ENCODE measurements at places on chromosomes 4 and X. TPM values are rescaled to one million over a fixed set of nuclear protein-coding genes. Genes with fewer than 3 reads are reported as not detected.

The ITGB1BP2 gene
- 5.0 TPM for total RNA-seq

The FAM53A gene
- total RNA-seq = 0.51 TPM

GRCh38 chrX:16160729-16161128, 6.6 kb upstream of the MAGEB17 start:
- no peak for DNase-seq

- DNase-seq = no peak
Measured at GRCh38 chrX:130330146-130330545, 9.6 kb upstream of the SLC25A14 start.

GRCh38 chr4:184409911-184410692, 64.2 kb downstream of the IRF2 start:
- DNase-seq = no peak

DNA sequence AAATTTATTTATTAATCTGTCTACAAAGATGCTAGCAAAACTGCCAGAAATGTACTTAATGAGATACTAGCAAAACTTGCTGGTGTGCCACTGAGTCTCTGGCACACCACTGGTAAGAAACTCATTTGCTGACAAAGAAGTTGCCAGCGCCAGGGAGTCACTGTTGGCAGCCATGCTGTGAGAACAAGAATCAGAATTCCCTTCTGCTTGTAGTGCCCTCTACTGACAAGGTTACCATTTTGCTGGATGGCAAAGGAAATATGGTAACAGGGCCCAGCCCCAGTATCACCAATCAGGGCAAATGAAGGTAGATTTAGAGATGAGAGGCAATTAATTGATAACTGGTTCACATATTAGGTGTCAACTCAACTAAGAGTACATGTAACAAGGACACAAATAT, 750.1 kb upstream of the ADGRL3 start:
- no peak for DNase-seq
